ENCODE measurements at places on chromosomes 12 and 14.

DNA sequence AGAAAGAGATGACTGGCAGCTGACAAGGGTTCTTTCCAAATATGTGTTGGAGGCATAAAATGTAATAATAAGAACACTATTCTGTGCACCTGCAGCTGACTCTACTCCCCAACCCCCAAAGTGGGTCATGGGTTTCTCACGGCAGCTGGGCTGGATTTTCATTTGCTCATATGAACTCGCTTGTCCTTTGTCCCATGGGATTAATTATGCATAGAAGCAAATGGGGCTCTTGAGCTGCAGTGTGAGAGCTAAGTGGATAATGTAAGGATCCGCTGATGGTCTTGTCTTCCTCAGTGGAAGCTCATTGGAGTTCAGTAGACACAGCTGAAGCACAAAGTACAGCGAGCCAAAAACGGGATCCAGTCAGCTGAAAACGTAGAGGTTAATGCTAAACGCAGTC is 46.3 kb downstream of the TTC8 start:
- DNase-seq: no peak

DNA sequence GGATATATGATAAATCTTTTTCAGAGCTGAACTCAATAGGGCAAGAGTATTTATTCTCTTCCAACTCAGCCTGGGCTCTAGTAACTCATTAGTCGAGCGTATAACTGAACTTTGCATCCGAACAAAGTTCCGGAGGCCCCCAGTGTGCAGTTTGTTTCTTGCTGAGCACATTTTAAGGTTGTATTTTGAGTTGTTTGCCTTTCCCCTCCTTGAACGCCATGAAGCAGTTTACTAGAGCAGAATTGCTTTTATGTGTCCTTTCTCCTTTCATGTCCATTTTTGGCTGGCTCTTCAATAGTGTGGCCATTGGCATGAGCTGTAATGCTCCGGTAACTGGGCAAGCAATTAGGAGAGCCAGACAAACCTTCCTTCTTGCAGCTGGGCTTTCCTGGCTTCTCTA is 105.3 kb downstream of the WIF1 start:
- DNase-seq: no peak

DNA sequence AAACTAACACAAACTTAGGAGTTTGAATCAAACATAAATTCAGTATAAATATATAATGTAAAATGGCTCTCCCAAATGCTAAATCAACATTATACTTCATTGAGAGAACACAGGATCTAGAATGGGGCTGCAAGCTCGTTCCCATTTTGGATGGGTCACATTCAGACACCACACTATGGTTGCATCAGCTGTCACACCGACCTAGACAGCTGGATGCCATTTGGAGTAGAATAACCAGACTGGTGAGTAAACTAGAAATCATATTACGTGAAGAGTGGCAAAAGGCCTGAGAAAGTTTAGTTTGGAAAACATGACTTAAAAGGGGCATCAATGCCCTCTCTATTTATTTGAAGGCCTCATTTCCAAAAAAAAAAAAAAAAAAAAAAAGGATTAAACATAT is 430.4 kb downstream of the NPAS3 start:
- DNase-seq: no peak

- DNase-seq: no peak
Observed at GRCh38 chr14:52844262-52845060, 53.1 kb upstream of the GNPNAT1 start.

DNA sequence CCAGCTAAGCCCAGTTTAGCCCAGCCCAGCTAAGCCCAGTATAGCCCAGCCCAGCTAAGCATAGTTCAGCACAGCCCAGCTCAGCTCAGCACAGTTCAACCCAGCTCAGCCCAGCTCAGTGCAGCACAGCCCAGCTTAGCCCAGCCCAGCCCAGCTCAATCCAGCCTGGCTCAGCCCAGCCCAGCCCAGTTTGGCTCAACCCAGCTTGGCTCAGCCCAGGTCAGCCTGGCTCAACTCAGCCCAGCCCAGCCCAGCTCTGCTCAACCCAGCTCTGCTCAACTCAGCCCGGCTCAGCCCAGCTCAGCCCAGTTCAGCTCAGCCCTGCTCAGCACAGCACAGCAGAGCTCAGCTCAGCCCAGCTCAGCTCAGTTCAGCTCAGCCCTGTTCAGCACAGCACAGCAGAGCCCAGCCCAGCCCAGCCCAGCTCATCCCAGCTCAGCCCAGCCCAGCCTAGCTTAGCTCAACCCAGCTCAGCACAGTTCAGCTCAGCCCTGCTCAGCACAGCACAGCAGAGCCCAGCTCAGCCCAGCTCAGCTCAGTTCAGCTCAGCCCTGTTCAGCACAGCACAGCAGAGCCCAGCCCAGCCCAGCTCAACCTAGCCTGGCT is 330.9 kb downstream of the TMEM121 start:
- DNase-seq: no peak

GRCh38 chr12:98538031-98538430 is 22.6 kb downstream of the TMPO start:
- no peak for DNase-seq

DNA sequence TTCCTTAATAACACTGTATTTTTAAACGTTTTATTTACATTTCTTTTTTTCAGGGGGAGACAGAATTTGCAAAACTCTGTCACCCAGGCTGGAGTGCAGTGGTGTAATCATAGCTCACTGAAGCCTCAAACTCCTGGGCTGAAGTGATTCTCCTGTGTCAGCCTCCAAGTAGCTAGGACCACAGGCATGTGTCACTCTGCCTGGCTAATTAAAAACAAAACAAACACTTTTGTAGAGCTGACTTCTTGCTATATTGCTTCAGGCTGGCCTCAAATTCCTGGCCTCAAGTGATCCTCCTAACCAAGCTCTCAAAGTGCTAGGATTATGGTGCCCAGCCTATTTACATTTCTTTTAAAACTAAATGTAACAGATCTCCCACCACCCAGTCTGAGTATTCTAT is 12.7 kb downstream of the CPSF6 start:
- DNase-seq: no peak

GRCh38 chr12:49537231-49537751 is 1.5 kb upstream of the KCNH3 start:
- no peak for DNase-seq

GRCh38 chr12:32641287-32641901 is 37.7 kb upstream of the DNM1L start:
- DNase-seq: no peak

DNA sequence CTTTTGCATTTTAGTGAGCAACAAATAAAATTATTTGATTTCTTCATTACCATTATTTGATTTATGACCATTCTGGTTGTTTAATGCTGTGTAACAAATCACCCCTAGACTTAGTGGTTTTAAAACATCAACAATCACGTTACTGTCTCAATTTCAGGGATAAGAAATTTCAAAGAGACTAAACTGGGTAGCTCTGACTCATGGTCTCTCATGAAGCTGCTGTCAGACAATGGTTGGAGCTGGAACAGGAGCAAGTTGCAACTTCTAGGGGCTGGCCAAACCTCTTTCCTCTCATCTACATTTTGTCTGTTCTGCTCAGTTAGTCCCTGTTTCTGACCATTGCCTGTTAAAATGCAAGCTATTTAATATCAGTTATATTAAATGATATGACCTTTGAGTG is 517.0 kb downstream of the KCNH5 start:
- DNase-seq: no peak

DNA sequence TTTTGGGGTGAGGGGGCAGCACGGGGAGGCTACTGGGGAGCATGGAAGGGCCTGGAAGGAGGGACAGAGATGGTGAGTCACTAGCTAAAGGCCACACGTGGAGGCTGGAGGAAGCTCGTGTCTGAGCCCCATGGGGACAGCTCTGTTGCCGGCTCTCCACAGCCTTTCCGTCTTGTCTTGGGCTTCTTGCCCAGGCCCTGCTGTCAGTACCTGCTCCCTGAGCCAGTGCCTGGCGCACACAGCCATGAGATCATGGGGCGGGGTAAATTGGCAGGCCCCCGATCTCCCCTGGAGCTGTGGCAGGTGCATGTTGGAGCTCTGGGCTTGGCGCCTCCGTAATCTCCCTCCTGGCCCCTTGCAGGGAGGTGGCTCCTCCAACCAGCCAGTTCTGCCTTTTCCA is 16.1 kb upstream of the KRT80 start:
- no peak for DNase-seq

GRCh38 chr14:94960285-94961001 is 190.5 kb upstream of the GSC start:
- DNase-seq: no peak

- no peak for DNase-seq
Observed at GRCh38 chr14:50069325-50069724, 47.0 kb downstream of the VCPKMT start.

DNA sequence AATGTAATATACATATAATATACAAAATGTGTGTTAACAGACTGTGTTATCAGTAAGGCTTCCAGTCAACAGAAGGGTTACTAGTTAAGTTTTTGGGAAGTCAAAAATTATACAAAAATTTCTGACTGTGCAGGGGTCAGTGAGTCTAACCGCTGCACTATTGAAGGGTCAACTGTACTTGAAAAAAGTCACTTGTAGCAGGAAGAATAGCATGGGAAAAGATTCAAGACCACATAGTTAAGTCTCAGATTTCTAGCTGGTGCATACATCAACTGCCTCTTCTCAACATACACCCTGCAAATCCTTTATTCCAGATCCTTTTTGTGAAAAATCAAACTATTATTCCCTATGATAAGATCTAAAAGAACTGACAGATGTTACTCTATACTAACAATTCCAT is 5.9 kb downstream of the EPS8 start:
- no peak for DNase-seq

DNA sequence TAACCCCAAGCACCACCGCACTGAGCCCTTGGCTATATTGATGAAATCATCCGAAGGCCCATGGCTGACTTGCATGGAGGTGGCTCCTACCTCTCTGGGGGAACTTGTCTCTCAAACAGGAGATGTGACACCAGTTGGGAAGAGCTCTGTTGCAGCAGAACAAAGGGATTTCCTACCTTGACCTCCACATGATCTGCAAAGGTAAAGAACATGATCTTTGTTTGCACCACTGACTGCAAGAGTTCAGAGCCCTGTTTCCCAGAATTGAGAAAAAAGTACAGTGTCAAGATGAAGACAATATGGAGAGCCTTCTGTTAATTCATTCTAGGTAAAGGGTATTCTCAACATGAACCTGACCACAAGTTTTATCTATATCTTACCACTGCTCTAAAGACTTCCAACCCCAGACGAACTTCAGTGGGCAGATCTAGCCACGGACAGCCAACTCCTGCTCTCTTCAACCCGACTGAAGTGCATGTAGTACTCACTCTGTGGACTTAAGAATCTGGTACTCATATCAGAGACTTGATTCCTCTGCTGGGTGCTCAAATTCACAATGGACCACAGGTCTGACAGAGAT is 32.1 kb downstream of the ZFYVE26 start:
- no peak for DNase-seq

- no peak for DNase-seq
Observed at GRCh38 chr14:72284176-72284575, 351.9 kb downstream of the RGS6 start.

DNA sequence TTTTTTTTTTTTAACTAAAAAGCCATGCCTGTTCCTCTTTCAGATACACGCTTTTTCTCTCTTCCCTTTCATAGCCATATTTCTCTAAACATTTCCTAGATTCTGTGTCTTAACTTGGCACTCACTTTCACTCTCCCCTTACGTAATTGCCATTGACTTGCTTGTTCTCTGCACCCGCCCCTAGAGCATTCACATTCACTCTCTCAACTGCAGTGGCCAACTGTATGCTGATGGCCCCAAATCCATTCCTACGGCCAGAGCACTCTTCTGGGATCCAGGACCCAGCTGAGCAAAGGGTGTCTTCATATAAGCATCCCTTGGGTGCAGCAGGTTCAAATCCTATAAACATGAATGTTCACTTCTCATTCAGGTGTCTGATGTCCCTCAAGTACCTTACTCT is 59.5 kb downstream of the CKB start:
- DNase-seq: no peak

DNA sequence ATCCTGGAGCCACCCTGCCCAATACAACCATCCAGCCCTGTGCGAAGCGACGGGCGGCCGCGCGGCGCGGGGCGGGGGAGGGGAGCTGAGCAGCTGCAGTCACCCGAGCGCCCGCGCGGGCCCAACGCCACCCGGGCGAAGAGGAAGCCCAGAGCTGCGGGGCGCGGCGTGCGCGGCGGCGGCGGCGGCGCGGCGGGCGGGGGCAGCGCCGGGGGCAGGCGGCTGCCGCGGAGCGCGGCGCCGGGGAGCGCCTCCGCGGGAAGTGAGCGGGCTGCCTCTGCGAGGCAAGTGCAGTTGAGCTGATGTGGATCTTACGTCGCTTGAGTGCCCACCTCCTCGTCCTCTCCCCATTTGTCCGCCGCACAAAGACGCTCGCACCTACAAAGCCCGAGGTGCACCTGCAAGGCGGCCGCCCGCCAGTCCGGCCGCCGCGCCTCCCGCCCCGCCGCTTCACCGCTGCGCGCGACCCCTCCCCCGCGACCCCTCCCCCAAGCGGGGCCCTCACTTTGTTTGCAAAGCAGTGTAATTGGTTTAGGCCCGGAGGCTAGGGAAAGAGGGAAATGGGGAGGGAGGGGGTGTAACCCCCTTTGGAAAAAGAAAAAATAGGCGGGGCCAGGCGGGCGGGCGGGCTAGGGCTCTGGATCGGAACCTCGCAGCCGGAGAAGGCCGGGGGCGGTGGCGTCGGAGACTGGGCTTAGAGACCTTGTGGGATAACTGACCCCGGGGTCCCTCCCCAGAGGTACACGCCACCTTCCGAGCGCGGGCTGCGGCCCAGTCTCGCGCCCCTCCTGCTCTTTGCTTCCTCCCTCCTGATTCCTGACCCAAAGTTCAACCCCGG is at the start of the genes FOXA1 and TTC6:
Gene FOXA1, minus strand, starts transcription at position 279 of the 838 bp plus-strand sequence. Its CDS starts 277 bp downstream, at position 2.
Gene TTC6, plus strand, starts transcription at position 659 of the 838 bp plus-strand sequence. CDS start 26,436 bp downstream, outside the sequence.
- DNase-seq: no peak

- no peak for DNase-seq
Observed at GRCh38 chr14:58946431-58946830, 242.0 kb upstream of the DAAM1 start.

GRCh38 chr14:63266106-63266505 is 52.6 kb downstream of the GPHB5 start:
- no peak for DNase-seq

DNA sequence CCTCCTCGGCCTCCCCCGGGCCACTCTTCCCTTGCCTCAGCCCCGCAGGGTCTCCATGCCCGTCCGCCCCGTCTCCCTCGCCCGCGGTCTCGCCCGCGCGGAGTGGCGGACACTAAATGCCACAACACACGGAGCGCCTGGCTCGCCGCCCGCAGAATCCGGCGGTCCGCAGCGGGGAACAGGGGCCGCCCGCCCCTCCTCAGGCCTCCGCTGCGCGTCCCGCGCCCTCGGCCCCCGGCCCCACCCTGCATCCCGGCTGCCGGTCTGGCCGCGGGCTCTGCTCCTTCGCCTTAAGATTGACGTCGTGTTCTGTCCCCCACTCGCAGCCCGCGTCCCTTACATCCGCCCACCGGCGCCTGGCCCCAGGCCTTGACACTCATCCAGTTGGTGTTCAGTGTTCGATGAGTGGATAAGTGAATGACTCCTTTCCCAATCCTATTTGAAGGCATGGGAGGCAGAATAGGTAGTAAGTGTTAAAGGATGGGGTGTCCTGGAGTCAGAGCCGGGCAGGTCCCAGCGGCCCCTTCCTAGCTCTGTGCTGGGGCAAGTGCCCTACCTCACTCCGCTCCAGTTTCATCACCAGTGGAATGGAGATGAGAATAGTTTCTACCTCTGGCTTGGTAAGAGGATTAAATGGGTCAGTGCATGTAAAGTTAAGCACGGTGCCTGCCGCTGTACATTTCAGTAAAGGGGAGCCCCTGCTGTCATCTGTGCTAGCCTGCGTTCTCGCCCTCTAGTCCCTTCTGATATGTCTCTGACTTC is 622 bp downstream of the TECPR2 start:
- DNase-seq: peak; percentile 15

Measured in CD4-positive, alpha-beta T cell treated with Interleukin-1 beta for 1 hour (primary cell).